Globus pallidus (tissue), 1 donor: ENCODE measurements at places on chromosomes 12 and 14.

- no peak for DNase-seq
Measured at GRCh38 chr14:54931101-54931500, 28.5 kb upstream of the GCH1 start.

- no peak for DNase-seq
Measured at GRCh38 chr12:132491138-132491663, 1.2 kb downstream of the FBRSL1 start.

- DNase-seq, result no peak
Measured at GRCh38 chr14:62776300-62776699, 269.0 kb downstream of the KCNH5 start.

DNA sequence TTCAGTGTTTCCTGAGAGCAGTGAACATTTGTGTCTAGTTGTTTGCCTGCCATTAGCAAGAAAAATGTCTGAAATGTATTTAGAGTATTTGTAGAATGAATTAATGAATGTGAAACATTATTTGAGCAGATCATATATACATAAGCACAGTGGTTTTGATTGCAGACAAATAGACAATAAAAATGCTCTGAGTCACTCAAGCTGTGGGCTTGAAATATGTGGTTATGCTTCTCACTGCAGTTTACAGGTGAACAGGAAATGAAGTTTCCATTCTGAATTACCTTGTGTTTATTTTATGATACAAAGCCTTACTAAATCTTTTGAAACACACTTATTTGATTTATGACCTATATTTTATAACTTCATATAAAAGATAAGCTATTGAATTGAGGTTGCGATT lies 827.7 kb downstream of the TMTC2 start:
- DNase-seq, result no peak

DNA sequence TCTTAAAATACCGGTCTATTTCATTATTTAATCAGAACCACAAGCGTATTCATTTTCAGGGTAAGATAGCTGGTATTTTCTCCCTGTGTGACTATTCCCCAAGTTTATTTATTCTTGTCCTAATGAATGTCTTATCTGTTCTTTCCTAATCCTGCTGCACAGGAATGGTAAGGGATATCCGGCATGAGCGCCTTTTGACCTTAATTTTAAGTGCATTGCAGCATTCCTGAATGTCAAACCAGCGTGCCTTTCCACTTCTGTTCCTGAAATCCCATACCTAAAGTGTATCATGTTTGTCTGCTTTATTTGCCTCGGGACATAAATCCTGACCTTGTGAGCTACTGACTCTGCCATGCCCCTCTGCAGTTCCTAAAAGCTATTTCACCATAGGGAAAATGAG lies 1713.2 kb upstream of the FLRT2 start:
- no peak for DNase-seq

GRCh38 chr12:78036874-78037273 lies 206.2 kb downstream of the NAV3 start:
- peak; percentile 4 for DNase-seq

DNA sequence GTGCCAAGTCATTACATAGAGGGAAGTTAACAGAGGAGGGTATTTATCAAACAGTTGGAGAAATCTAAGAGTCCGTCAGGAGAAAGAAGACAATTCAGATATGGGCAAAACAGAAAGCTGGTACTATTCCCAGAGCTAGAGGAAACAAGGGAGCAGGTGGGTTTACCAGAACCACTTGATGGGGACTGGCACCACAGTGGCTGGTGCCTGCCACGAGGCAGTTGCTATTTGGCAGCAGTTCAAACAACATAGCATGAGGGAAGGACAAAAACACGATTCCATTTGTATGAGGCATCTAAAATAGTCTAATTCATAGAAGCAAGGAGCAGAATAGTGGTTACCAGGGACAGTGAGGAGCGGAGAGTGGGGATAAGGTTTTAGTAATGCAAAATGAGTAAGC lies 24.6 kb upstream of the KLRD1 start:
- peak; percentile 18 for DNase-seq

GRCh38 chr12:31629756-31630732 lies 29.4 kb upstream of the ETFBKMT start:
- no peak for DNase-seq

DNA sequence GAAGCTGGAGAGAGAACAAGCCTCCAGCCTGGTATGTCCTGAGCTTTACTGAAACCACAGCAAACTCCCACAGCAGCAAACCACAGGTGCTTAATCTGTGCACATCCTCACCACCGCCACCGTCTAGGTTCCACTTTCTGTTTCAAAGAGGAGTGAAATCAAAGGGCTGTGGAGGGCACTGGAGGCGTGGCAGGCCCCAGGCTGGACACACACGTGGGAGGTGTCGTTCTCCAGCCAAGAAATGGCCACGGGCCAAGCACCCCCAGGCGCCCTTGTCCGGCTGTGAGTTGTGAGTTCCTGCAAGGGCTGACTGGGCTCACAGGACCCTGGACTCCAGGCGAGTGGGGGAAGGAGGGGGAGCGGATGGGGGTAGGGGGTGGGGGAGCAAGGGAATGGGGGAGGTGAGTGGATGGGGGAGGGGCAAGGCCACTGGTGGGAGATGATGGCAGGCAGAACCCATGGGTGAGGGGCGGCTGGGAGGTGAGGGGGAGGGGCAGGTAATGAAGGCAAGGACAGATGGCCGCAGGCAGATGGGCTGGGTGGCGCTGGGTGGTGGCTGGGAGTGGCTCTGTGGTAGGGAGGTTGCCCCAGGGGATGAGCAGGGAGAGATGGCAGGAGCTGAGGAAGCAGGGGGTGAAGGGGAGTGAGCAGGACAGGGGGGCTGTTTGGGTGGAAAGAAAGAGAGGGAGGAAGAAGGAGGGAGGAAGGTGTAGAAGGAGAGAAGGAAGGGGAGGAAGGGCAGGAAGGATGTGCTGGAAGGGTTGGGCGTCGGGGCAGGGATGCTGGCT lies 86.7 kb downstream of the NCOR2 start:
- no peak for DNase-seq

DNA sequence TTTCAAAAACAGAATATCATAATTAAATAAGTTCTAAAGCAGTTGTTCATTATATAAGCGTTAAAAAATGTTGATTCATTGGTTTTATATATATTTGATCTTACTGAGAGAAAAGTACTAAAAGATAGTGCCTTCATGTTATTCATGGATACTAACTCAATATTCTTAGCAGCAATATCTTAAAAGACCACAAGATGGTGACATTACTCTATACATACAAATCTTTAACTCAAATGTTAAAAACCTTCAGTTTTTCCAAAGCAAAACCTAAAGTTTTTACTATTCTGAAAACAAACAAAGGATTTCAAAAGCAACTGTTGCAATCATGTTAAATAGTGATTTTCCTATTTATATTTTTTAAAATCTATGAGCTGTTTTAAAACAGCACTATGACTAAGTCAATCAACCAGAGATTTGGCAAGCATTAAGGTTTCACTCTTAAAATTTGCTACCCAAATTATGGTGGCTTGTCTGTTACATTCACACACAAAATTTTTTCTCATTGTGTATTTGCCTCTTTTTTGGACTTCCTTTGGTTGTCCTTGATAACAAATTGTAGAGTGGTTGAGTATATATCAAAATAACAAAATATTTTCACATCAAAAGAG lies 50.1 kb upstream of the RERGL start:
- peak; percentile 16 for DNase-seq

- no peak for DNase-seq
Measured at GRCh38 chr12:76789335-76790050, 25.6 kb downstream of the ZDHHC17 start.

- DNase-seq, result no peak
Measured at GRCh38 chr12:72269491-72269890, 2.7 kb upstream of the TRHDE start.

- no peak for DNase-seq
Measured at GRCh38 chr12:94312378-94312777, 147.3 kb downstream of the CEP83 start.

DNA sequence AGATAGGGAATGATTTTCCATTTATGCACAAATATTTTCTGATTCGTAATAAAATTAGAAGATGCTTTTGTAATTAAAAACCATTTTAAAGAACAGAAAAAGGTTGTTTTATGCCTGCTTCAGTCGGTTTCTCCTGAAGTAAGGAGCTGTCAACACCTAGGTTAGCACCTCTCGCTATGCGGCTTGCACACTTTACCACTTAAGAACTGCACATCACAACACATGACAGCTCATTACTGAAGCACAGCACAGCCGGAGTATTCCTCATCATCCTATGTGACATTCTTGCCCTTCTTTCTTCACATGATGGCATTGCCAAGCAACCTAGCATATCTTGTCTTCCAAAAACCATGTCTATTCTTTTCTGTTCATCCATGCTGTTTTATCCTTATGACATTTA lies 5.4 kb upstream of the WIF1 start:
- DNase-seq, result no peak

DNA sequence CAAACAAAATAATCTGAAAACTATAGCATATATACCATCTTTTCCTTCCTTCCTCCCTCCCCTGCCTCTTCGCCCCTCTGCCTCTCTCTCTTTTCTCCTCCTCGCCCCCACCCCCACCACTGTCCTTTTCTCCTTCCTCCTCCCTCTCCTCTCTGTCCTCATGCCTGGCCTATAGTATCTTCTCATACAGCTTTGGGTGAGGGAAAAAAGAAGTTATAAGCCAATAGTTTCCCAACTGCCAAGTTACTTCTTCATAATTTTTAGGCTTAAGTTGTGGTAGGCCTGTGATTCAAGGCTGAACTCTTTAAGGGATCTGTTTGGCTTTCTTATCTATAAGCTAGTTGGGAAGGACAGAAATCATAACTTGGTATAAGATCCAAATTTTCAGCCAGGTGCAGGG lies 9.1 kb downstream of the TMED10 start:
- no peak for DNase-seq

DNA sequence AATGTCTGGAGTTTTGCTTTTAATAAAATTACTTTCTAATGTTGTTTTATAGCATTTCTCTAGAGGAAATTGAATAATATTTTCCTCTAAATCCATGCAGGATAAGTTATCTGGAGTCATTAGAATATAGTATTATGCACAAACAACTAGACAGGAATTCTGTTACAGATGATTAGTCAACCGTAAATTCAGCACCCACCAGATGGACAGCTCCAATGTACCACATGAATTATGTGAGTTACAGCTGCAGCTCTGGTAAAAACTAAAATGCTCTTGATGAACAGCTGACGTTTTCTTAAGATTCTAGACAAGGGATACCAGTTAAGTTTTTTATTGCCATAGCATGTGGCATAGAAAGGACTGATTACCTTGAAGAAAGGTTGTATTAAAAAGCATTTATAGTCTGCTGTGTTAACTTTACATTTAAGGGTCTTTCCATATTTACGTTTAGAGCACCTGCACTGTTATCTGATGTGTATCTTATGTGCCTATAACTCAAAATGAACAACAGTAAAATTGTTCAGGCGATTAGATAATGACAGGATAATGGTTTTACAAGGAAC lies 321.4 kb upstream of the LRFN5 start:
- DNase-seq, result no peak

DNA sequence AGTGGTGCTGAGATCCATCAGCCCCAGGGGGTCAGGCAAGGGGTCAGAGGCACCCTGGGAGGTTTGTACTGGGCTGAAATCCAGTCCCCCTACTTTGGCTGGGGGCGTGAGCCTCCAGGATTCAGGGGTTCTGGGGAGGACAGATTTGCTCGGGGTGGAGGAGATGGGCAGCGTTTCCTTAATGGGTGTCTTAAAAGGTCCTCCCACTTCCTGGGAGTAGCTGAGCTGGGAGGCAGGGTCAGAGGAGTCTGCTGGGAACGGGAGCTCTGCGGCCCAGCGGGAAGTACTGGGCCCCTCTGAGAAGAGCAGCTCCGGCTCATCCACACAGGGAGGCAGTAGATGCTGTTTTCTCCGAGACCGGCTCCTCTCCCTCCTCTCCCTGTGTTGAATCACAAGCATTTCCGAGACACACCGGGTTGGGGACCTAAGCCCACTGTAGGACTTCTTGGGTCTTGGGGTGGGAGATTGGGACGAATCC lies 2.1 kb upstream of the TEX52 start:
- DNase-seq, result no peak
